ENCODE measurements at places on chromosomes 4 and X. TPM values are rescaled to one million over a fixed set of nuclear protein-coding genes. Genes with fewer than 3 reads are reported as not detected.

Gene CENPU
- total RNA-seq = 1.1 TPM

Gene JAKMIP1
- 1.9 TPM for total RNA-seq

- H3K4me3 ChIP-seq = no peak overlapping the region
- no peaks in the 10 kb centered on the region for H3K4me1 ChIP-seq
- no peak for ATAC-seq
- H3K27me3 ChIP-seq = no peaks in the 10 kb centered on the region
- H3K27ac ChIP-seq = no peak overlapping the region
Measured at GRCh38 chr4:141871086-141871770, 234.8 kb downstream of the IL15 start.

GRCh38 chr4:76881375-76881774, 16.6 kb downstream of the SOWAHB start:
- no peak for ATAC-seq
- peaks cover 4% of the 10 kb centered on the region for H3K27me3 ChIP-seq
- H3K36me3 ChIP-seq = no peaks in the 10 kb centered on the region

GRCh38 chr4:139188648-139189416, 11.8 kb upstream of the ELF2 start:
- no peaks in the 10 kb centered on the region for H3K4me1 ChIP-seq
- H3K27ac ChIP-seq = no peak overlapping the region
- H3K36me3 ChIP-seq = no peaks in the 10 kb centered on the region
- no peak overlapping the region for H3K4me3 ChIP-seq
- ATAC-seq = peak; percentile 60
- no peaks in the 10 kb centered on the region for H3K27me3 ChIP-seq
